NCI-H82 (cell line): ENCODE measurements at places on chromosomes 3 and 15.

- DNase-seq = no peak
Observed at GRCh38 chr15:99683000-99683670, 50.1 kb downstream of the LYSMD4 start.

DNA sequence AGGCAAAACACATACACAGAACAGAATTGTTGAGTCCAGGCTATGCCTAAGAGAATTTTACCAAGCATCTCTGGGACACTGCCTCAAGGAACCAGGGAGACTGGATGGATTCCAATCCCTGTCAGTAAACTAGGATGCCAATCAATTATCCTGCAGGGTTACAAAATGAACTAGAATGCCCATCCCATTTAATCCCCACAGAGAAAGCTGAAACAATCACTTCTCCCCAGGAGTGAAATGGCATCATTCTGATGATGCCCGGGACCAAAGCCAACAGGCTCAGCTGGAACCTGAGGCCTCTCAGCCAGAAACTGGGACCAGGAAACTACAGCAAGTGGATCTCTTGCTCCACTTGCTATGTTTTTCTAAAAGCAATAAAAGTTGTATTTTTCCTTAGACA lies 130.0 kb upstream of the TJP1 start:
- DNase-seq = no peak

DNA sequence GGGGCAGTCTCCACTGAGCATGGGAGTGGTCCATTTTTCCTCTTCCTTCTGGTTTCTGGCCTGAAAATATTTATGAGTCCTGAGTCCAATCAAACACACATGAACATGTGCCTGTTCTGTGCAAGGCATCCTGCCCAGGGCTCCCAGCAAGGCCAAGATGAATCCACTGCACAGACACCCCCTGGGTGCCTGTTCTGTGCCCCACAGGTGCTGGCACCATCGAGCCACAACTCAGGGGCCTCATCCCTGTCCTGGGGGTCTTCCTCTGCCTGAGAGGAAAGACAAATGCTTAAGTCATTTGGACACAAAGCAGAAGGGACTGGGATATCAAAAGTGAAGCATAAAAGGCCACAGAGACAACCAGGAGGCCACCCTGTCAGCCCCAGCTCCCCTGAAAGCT lies 87.4 kb upstream of the IQSEC1 start:
- no peak for DNase-seq

DNA sequence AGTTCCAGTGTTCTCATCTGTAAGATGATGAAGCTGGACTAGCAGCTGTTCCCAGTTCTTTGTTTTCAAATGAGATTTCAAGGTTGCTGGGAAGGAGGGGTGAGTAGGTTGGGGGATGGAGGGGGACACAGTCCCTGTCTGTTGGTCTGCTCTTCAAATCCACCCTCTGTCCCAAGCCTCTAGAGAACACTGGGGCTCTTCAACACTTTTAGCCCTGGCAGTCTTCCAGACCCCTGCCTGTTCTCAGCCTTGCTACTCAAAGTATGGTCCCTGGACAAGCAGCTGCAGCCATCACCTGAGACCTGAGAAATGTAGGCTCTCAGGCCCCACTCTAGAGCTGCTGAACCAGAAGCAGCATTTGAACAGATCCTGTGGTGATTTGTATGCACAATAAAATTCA lies 41.3 kb downstream of the NEK11 start:
- DNase-seq = peak; percentile 69

- DNase-seq = no peak
Observed at GRCh38 chr3:138919325-138919724, 27.6 kb downstream of the FOXL2 start.

GRCh38 chr15:58564981-58565380 lies 133.2 kb downstream of the LIPC start:
- DNase-seq = peak; percentile 89

GRCh38 chr15:84868037-84868880 lies 16.2 kb upstream of the SLC28A1 start:
- DNase-seq = no peak

DNA sequence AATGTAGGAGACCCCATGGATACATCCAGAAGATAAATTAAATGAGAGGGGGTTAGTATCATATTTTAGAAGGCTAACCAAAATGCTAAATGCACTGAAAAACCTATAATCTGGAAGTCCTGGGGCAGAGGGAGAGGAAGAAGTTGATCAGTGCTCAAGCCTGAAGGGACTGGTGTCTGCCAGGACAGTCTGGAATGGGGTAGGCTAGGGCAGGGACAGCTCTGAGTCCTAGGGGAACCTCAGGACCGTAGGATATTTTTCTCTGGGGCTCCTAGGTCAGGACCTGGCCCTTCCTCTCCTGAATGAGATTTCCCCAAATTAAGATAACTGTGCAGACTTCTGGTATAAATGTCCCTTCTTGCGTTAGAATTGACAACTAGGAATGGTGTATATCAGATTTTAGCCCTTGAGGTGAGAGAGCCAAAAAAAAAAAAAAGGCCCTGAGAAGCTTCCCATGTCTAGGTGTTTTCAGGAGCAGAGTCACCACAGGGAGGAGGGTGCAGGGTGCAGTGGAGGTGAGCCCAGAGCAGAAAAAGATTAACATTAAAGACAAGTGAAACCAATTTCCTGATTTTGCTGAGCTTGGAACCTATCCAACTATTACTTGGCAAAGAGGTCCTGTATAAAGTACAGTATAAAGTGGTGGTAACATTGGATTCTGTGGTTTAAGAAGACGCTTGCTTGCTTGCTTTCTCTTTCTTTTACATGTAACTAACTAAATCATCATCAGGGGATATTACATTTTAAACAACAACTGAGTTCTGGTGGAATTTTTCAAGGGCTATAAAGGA lies 63.5 kb downstream of the HACD2 start:
- DNase-seq = no peak

DNA sequence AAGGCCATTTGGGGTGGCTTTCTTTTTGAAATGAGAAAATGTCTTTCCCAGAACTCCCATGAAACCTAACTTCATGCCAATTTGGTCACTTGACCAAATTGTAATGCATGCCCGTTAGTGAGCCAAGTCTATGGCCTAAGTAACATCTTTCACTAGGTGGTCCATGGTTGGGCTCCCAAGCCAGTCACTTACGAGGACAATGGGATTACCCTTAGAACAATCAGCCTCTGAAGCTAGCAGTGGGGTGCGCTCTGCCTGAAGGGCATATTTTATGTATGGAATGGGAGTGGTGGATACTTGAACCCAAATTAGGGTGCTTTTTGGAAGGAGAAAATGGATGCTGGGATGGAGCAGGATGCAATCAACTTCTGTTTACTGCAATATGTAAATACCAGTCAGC lies 127.4 kb upstream of the GOLIM4 start:
- no peak for DNase-seq

DNA sequence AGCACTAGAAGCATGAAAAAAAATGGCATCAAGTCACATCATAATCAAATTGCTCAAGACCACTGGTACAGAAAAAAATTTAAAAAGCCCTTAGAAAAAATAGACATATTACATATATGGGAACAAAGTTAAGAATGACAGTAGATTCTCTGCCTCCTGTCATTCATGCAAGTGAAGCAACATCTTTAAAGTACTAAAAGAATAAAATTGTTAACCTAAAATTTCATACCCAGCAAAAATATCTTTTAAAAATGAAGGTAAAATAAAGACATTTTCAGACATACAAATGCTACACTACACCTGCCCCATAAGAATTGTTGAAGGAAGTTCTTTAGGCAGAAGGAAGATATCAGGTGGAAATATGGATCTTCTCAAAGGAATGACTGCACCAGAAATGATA lies 55.9 kb downstream of the THSD4 start:
- DNase-seq = no peak

- no peak for DNase-seq
Observed at GRCh38 chr3:38634111-38634510, 15.4 kb downstream of the SCN5A start.

DNA sequence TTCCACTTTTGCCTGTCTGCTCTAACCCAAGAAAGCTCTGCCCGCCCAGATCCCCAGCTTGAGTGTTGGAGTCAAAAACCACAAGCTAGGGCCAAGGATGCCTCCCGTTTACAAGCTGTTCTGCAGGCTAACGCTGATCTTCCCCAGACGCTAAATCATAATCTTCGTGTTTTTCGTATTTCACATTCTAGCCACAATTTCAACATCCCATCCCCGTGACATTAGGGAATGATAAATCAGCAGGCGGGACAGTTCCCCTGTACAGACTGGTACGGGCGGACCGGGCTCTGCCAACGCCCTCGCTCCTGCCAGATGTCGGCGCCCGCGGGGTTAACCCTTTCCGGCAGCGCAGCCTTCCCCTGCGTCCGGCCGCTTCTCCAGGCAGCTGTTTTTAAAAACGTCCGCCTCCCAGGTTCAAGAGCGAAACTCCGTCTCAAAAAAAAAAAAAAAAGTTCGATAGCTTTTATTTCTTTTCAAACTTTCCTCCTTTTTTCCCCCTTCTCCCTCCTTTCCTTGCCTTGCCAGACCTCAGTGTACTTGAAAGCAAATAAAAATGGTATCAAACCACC lies 81.0 kb upstream of the BNC1 start:
- DNase-seq = peak; percentile 67

GRCh38 chr3:123881771-123882170 lies 2.4 kb downstream of the MYLK start:
- peak; percentile 88 for DNase-seq
